Pancreas (tissue), 10 donors: ENCODE measurements at places on chromosomes 12 and 14. TPM values are rescaled to one million over a fixed set of nuclear protein-coding genes. Genes with fewer than 3 reads are reported as not detected.

GRCh38 chr12:10621278-10621677 lies 7.9 kb upstream of the MAGOHB start:
- DNase-seq = no peak

DNA sequence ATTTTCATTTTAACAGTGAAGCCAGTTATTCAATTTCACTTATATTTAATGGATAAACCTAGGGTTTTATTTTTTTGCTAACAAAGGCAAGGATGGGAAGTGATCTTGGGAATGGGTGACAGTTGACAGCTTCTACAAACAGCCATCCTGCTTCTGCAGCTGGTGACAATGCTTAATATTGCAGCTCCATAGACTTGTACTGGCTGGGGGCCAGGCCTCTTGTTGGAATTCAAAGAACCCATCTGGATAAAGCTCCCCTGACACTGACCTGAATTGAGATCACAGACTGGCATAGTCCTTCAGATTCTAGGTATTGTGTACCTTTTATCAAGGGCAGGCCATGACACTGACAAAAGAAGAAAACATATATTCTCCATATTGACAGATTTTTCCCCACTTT lies 664.6 kb upstream of the FOXG1 start:
- DNase-seq = no peak

- no peak for DNase-seq
These were observed 74.4 kb upstream of the ANO4 start for GRCh38 chr12:100720016-100720654.

DNA sequence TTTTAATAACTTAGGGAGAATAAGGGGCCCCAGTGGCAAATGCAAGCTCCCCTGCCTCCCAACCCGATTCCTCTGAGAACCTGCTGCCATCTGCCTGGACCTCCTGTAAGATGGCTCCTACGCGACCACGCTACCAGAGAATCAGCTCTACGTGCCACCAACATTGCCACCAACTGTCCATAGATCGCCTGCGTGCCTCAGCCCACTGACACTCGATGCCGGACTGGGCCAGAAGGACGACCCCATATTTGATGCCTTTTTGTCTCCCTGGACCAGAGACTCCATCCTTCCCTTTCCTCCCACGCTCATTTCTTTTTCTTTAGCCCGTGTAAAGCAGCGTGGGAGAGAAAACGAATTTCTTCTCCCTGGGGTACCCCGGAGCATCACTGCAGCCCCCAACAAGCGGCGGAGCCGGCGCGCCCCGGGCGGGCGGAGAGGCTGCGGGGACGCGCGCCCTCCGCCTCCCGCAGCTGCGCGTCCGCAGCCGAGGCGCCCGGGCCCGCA lies 565 bp upstream of the KLHL42 start:
- DNase-seq = no peak

DNA sequence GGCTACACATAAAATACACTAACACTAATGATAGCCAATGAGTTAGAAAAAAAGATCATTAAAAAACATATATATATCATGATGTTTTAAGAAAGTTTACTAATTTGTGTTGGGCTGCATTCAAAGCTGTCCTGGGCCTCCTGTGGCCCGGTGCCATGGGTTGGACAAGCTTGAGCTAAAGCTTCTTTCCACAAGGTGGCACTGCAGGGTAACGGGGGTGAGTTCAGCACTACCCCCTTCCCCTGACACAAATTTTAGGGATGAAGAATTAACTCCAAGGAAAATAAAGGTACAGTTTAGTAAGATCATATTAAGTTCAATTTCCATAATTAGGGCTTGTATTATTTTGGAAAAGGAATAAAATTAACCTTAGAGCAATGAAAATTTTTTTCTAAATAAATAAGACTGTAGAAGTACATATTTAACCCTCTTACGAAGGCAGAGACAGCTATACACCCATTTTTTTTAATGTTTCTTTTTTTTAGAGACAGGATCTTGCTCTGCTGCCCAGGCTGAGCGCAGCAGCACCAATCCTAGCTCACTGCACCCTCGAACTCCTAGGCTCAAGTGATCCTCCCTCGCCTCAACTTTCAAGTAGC lies 38.9 kb downstream of the PPP1R13B start:
- DNase-seq = peak; percentile 80

DNA sequence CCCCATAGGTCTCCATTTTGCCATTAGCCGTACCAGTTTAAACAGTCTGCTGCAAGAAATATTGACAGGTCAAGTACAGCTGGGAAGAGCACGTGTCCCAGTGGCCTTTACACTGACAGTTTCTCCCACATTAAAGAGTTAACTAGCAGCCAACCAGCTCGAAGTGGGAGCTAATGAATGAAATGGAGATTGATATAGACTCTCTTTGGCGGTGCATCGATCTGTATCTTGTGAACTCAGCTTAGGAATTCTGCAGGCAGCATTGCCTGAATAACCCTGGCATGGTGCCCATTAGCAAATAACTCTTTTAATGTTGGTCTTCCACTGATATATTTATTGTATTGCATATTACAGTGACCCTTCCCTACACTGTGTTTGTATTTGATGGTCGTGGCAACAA lies 319.4 kb downstream of the EGLN3 start:
- no peak for DNase-seq

DNA sequence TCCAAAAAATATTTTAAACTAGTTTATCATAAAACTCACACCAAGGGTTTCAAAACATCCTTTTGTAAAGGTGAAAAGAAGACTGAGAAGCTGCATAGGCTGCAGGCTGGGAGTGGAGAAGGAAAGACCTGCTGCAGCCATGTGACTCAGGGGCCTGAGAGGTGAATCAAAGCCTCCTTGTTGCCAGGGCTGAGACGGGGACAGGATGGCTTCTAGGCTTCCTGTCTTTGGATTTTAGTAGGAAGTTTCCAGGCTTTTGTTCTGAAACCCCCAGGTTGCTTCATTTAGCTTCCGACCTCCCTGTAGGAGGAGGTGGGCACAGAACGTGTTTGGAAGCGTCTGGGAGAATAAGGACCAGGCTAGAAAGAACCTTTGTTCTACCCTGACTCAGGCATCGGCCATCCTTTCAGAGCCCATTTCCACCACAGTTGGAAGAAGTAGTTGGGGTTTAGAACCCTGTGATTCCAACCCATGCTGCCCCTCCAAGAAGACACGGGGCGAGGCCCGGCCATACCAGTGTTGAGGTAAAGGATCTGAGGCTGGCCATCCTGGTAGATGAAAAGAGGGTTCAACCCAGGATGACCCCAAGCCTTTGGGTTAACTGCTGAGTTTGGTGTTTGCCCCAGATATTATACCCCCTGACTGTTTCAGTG lies 122.4 kb downstream of the SLC25A47 start:
- DNase-seq = no peak

The LTBR gene
- total RNA-seq = 70.0 TPM

The TAC3 gene
- not detected for total RNA-seq

The SERPINA10 gene
- 0.28 TPM for total RNA-seq

The GPR65 gene
- 0.14 TPM for total RNA-seq

The SERPINA3 gene
- total RNA-seq = 4,136 TPM

The AQP2 gene
- total RNA-seq = not detected

The JDP2 gene
- total RNA-seq = 8.5 TPM

The IFT43 gene
- 11.4 TPM for total RNA-seq
